Fibroblast of skin of left quadriceps (primary cell): ENCODE measurements at places on chromosomes 11 and 22.

DNA sequence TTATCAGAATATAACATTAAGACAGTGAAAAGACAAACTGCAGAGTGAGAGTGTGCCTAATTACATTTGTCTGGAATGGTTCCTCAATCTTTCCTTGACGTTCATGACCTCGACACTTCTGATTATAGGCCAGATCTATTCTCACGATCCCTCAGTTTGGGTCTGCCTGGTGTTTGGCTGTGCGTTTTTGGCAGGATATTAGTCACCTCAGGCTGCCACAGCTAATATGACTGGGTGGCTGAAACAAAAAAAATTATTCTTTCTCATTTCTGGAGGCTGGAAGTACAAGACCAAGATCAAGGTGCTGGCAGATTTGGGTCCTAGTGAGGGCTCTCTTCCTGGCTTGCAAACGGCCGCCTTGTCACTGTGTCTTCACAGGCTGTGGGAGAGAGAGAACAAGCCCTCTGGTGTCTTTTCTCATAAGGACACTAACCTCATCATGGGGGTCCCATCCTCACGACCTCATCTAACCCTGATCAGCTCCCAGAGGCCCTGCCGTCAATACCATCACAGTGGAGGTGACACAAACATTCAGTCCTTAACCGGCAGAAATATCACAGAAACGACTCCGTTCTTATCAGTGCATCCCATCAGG lies 23.2 kb downstream of the IFITM10 start:
- DNase-seq: no peak

DNA sequence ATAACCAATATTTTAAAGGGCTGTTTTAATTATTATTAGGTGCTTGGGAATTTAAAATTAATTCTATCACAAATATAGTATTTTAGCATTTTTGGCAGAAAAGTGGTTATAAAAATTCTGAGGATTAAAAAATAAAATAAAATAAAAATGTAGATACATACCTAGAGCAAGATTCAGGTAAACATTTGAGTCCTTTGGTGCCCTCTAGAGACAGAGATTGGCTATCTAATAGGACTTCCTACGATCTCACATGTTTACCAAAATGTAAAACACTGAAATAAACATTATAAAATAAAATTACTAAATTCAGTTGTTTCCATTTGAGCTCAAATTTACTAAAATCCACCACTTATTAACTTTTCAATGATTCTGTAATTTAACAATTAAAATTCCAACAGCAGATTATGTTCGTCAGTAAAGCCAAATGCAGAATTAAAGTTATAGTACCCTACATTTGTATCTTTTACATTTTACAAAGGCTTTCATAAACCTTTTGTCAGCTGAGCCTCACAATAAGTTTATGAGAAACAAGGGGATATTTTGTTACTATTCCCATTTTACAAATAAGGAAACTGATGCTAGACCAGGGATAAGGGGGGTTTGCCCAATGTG lies 27.7 kb downstream of the SLC36A4 start:
- DNase-seq: peak; percentile 1

- DNase-seq: no peak
These were observed 6.0 kb downstream of the IL18BP start for GRCh38 chr11:72004515-72005346.

GRCh38 chr22:32660292-32660691 lies 141.2 kb upstream of the TIMP3 start:
- DNase-seq: peak; percentile 34

DNA sequence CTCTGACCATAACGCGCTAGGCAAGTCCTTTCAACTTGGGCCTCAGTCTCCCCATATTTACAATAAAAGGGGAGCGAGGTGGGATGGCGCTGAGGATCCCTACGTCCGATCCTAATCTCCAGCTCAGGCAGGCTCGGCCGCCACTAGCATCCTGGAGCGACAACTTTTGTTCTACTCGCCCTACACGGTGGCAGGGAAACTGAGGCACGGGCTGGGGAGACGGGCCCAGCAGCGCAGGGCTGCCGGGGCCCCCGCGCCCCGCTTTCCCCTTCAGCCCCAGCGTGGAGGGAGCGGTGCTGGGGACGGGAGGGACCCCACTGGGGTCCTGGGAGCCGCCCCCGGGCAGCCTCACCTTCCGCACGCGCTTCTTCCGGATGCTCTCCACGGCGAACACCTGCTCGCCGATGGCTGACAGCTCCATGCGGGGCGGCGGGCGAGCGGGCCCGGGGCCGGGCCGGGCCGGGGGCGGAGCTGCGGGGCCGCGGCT lies 413 bp downstream of the CBX7 start:
- DNase-seq: no peak

DNA sequence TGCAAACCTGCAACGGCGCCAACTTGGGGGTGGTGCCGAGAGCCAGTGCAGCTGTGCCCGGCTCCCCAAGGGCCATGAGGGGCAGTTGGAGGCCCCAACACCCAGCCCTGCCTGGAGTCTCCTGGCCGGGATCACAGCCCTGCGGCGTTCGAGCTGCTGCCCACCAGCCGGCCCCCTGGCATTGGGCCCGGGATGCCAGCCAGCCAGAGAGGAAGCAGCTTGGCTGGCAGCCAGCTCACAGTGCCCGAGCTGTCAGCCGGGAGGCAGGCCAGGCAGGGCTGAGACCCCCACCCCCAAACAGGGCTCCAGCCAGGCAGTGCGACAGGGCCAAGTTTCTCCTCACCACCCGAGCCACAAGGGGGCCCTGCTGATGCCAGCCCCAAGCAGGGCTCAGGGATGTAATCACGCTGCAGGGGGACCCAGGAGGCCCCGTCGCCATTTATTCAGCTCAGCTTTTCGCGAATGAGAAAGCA lies 26.0 kb upstream of the TCF20 start:
- no peak for DNase-seq

DNA sequence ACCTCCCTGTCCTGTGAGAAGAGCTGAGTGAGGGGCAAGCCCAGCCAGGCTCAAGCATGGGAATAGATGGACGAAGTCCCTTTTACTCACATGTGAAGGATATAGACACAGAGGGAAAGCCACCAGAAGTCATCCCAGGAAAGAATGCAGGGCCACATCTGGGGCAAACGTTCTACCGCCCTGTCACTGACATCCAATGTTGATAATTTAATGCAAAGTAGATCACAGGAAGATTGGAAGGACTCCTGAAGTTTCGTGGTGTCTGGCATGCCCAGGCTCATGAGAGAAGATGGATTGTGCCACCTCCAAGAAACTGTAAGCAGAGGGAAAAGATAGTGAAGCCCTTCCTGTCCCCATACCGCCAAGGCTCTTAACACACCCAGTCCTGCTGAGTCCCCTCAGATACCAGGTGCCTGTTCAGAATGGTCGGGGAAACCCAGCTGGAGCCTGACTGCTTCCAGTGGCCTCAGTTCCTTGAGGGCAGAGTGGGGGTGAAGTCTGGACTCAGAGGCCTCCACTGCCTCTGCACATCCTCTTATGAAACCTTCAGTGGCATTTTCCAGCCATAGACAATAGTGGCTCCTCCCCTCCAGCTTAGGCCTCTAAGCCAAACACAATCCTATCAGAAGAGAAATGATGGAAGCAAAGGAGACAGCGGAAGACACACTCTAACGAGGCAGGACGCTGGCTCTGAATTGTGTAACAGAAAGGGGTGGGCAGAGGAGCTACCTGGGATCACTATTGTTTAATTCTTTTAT lies 7.5 kb upstream of the STK33 start:
- DNase-seq: no peak

GRCh38 chr11:118610773-118611432 lies 3.5 kb downstream of the PHLDB1 start:
- no peak for DNase-seq

DNA sequence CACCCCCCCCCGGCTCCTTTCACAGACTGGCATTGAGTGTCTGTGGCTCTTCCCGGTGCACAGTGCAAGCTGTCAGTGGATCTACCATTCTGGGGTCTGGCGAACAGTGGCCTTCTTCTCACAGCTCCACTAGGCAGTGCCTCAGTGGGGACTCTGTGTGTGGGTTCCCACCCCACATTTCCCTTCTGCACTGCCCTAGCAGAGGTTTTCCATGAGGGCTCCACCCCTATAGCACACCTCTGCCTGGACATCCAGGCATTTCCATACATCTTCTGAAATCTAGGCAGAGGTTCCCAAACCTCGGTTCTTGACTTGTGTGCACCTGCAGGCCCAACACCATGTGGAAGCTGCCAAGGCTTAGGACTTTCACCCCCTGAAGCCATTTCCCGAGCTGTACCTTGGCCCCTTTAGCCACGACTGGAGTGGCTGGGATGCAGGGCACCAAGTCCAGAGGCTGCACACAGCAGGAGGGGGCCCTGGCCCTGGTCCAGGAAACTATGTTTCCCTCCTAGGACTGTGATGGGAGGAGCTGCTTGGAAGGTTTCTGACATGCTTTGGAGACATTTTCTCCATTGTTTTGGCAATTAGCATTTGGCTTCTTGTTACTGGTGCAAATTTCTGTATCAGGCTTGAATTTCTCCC lies 26.0 kb downstream of the BCL2L13 start:
- no peak for DNase-seq

- no peak for DNase-seq
These were observed 28.2 kb downstream of the JHY start for GRCh38 chr11:122910775-122911174.

GRCh38 chr22:41405588-41405987 lies 23.8 kb downstream of the TEF start:
- DNase-seq: no peak

DNA sequence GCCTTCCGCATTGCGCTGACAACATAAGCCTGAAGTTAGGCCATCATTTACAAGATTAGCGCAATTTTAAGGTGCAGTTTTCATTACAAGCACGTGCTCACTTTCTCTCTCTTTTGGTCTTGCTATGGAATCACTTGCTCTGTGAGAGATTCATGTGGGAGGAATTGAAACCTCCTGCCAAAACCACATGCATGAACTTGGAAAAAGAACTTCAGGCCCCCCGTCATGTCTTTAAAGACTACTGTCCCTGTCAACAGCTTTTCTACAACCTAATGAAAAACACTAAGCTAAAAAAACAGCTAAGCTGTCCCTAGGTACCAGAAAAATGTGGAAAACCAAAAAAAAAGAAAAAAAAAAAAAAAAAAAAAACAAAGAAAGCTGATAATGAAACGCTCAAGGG lies 1707.6 kb upstream of the RAG2 start:
- DNase-seq: peak; percentile 20

DNA sequence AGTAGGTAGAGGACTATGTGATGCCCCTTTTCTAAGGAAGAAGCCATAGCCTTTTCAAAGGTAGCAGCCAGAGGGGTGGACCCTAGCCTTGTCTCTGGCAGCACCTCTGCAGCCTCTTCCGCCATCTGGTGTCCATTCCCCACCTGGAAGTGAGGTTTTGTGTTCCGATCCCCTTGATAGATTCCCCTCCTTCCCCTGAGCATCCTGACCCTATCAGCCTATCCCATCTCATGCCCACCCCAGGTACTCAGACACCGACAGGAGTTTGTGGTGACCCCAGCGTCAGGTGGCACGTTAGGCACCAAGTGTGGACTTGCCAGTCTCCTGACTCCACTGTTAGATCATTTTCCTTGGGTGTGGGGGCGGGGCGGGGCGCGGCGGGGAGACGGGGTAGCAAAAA lies 398 bp upstream of the FAM89B start:
- no peak for DNase-seq

GRCh38 chr11:134466156-134466555 lies 54.1 kb upstream of the B3GAT1 start:
- no peak for DNase-seq

DNA sequence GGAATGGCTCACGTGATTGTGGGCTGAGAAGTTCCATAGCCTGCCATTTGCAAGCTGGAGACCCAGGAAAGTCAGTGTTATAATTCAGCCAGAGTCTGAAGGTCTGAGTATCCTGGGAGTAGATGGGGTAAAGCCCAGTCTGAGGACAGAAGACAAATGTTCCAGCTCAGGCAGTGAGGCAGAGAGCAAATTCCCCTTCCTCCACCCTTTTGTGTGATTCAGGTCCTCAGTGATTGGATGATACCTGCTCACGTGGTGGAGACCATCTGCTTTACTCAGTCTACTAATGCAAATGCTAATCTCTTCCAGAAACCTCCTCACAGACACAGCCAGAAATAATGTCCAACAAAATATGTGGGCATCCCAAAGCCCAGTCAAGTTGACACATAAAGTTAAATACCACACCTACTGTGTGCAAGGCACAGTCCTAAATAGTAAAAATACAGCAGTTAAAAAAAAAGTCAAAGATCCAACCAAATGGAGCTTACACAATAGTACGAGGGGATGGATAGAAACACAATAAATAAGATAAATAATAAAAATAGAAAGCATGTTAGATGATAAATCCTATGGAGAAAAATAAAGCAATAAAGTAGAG lies 13.2 kb upstream of the APOL6 start:
- no peak for DNase-seq

DNA sequence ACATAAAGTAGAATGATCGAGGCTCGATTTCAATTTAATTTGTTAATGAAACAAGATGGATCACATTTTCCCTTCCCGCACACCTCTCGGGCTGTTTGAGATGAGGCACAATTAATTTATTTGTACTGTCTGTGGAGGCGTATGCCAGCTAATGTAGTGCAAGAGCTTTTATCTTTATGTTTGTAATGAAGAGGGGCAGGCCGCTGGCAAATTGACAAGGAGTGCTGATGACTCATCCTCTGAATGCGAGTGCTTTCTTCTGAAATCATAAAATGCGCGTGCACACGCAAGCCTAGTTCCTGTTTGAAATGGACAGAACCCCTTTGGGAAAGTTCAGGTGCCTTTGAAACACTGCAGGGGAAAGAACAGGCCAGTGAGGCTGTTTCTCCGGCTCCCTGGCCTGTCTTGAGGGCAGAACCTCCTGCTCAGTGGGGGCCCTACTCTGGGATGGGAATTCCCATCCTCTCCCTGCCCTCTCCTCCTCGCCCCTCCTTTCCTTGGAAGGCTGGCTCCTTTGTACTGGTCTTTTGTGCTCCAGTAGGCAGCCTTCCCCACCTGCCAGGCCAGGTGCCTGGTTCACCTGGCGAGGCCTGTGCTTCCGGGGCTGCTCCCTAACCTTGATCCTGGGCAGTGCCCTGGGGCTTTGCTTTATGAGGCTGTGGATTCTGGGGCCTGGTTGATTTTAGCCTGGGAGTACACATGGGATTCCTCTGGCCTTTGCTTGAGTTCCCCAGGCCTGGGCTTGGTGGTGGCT lies 50.3 kb downstream of the TEAD1 start:
- peak; percentile 77 for DNase-seq

- DNase-seq: no peak
These were observed 311.0 kb downstream of the BUD13 start for GRCh38 chr11:116461789-116462188.

DNA sequence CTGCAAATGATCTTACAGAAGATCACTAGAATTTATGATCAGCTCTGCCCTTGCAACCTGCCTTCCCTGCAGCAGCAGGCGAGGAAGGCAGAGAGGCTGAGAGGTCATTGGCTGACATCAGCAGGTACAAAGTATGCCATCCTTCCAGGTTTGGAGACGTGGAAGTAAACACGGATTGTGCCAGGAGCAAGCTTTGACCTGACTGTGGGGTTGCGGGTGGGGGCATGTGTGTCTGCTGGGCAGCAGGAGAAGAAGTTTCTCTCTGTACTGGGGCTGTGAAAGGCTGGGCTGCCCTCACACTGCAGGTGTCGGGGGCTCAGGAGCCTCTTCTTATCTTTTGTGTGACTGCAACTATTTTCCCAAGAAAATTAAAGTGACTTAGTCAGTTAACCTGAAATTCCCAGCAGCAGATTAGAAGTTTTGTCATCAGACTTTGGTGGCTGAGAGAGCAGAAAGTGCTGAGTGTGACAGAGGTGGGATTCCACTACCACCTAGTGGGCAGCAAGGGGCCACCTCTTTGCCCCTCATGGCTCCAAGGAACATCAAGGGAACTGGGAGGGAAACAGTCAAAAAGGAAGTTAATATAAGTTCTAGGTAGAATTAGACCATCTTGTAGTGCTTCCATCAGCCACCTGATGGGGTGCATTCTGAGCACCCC lies 565.9 kb downstream of the ETS1 start:
- no peak for DNase-seq
